ENCODE measurements at places on chromosomes 3 and 15.

DNA sequence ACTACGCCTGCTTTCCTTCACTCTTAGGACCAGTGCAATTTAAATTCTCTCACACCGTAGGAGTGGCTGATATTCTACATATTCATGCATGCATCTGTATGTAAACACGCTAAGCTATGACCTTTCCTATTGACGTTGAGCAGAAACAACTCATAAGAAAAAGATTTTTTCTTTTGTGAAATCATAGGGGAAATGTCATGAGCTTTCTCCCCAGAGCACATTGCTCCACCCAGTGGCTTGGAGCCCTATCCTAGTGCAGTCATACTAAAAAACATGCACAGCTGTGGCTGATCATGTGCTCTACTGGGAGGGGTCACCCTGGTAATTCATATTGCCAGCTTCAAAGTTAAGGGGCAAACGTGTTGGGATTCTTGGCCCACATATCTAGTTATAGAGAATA, 1.8 kb upstream of the MESD start:
- no peak for DNase-seq

- no peak for DNase-seq
Observed at GRCh38 chr3:174822320-174822719, 36.8 kb upstream of the NAALADL2 start.

DNA sequence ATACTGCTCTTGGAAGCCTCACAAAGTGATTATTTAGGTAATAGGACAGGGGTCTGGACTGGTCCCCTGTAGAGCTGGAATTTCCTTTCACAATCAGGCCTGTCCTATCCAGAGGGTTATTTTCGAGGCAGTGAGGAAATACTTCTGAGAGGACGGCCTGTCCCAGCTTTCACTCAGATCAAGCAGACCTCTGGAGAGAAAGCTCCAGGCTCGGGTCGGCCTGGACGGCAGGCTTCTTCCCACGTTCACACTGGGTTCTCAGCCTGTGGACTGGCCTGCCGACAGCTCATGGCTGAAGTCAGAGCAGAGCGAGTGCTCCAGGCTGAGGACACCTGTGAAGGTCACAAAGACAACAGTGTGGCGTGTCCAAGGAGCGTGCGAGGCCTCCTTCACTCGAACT, 405.3 kb downstream of the VPS13C start:
- DNase-seq: no peak

DNA sequence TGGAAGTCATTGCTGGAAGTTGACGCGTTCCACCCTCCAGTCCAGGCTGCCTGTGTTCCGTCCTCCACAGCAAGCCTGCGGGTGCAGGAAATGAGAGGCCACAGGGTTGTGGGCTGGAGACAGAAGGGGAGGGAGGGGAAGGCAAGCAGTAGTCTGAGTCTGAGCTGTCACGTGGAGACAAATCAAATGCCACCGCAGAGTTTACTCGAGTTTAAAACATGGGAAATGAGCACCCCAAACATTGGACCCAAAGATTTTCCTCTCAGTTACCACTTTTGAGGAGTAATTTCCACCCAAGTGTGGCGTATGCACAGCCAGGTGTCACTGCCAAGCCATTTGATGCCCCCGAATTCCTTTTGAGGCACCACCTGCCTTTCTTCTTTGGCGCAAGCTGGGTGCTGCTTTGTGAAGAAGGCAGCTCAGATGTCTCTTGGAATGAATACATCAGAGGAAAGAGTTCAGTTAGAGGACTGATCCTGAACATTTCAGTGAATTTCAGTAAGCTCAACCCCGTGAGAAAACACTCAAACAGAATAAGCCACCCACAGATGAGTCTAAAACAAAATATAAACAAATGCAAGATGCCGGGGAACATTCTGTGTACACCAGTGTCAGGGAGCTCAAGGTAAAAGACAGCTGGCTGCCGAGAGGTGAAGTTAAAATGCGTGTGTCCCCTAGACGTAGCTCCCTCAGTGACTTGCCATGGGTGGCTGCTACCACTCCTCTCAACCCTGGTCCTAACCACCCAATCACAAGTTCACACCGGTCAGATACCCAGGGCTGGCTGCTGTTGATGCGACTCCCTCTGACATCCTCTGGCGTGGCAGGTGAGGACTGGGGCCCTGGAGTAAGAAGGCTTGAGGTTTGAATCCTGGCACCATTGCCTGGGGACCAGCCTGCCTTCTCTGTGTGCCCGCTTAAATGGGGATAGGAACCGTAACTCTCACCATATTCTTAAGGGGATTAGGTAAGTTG, 203.8 kb downstream of the UACA start:
- no peak for DNase-seq

DNA sequence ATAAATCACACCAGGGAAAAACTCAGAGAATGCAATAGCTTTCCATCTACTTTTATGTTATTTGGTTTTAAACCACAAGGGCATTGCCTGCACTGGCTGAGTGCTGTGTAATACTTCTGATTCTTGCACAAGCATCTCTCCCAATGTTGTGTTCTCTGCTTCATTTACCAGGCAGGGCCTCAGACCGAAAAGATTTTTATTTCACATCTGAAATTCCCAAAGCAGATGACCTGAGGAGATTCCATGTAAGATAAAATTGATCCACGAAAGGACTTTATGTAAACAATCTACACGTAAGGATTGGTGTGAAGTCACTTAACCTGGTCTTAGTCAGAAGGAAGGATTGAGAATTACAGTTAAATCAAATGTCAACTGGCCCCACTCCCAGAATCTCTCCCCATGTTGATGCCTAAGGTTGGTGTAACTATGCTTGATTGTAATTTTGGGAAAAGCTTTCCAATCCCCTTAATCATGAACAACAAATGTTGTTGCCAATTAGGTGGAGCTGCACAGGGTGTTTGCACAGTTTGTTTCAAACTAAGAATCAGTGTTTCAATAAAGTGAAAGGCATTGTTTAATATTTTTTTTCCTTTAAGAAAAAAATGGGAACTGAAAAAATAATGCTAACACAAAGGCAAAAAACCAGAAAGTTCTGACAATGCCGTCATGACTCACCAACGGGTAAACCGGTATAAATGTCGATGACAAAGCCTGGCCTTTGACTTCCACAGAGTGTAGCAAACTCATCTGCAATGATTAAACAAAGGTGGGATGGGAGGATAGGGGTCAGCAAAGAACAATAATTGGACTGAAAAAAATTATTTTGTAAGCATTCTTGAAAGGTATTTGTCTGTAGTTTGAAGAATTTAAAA, 128.6 kb downstream of the DUT start:
- peak; percentile 39 for DNase-seq

Measured in HT-29 (cell line).